ENCODE measurements at places on chromosomes 4 and X.

- DNase-seq = peak; percentile 16
Measured at GRCh38 chr4:90582087-90582486, 454.9 kb downstream of the CCSER1 start.

DNA sequence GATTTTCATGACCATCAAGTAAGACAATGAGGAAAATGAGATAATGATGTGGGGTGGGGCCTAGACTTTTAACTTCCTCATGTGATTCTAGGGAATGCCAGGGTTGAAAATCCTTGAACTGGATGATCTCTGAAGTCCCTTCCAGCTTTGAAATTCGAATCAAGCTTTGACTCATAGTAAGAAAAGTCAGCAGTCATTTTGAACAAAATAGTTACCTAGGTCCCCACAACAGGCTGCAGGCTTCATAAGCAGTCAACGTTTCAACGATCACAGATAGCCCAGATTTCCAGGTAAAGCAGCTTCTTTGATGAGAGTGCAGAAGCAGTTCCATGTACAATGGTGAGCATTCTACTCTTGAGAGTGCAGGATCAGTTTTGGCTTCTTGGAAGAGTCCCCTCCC lies 93.7 kb downstream of the GRIA3 start:
- DNase-seq = no peak

- no peak for DNase-seq
Measured at GRCh38 chrX:17174671-17175070, 200.3 kb upstream of the NHS start.

GRCh38 chr4:23697001-23697528 lies 192.8 kb downstream of the PPARGC1A start:
- no peak for DNase-seq

DNA sequence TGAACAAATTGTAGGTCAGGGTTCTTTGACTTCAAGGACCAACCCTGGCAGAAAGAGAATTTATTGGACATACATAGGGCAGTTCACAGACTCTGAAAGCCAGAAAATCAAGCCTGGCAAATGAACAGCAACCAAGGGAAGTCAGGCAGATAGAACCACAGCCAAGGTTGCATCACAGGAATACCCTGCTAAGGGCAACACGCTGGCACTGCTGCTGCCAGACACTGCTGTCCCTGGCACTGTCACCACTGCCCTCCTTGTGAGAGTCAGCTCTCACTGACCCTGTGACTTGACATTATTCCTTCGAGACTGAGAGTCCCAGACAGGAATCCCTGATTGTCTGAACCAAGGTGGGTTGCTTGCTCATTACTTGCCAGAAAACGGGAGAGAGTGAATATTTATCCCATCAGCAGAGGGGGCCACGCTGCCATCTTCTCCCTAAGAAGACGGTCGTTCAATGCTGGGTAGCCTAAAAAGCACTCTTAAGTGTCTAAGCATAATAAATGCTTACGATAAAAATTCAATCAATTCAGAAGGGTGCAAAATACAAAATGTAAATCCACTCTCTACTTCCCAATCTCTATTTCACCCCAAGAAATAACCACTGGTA lies 23.2 kb upstream of the PTTG2 start:
- DNase-seq = peak; percentile 70

GRCh38 chr4:185017964-185018772 lies at the start of gene HELT:
Gene HELT (plus strand): TSS chr4:185018490. CDS start chr4:185018929, 439 bp downstream.
- no peak for DNase-seq

GRCh38 chr4:152456609-152457008 lies 79.3 kb downstream of the FBXW7 start:
- no peak for DNase-seq

- peak; percentile 26 for DNase-seq
Measured at GRCh38 chrX:39149761-39150160, 348.5 kb downstream of the MID1IP1 start.

DNA sequence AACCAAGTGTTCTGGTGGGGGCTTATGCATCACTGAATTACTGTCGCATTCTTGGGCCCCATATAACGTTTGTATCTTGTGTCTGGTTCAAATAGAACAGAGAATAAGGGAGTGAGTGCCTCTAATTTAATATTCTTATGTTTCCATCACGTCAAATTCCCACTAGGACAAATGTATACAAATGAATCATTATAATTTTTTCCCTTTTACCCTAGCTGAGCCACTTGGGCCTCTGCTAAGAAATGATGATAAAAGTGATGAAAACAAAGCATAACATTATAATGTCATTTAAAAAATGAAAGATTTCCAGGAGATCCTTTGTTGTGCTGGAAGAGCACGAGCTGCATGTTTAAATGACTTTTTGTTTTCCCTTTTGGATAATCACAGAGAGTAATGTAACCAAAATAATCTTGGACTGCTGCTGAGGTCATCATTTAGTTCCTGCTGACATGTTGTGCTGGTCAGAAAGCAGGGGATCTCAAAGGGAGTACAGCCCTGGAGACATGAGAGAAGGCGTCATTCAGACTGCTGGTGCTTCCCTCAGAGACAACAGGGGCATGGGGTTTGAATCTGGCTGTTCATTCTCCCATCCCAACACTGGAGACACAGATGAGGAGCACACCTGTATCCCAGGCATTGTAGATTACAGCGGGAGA lies 105.1 kb upstream of the SCOC start:
- no peak for DNase-seq

DNA sequence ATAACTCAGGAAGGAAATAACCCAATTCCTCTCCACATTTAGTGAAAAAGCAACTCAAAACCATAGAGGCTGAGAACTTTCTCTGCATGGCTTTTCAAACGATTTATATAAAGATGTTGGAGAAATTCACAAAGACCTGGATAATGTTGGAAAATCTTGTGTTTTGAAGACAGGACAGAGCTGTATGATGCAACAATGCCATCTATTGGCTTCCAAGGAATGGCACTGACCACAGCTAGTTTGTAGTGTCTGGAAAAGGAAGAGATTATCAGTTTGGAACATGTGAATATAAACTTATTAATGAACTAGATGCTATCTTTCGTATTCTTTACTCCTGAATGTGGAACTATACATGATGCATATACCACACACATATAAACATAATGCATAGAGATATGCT lies 503.6 kb downstream of the IL1RAPL1 start:
- peak; percentile 42 for DNase-seq

- no peak for DNase-seq
Measured at GRCh38 chr4:58144721-58145120, 1034.5 kb upstream of the IGFBP7 start.

GRCh38 chrX:10884246-10884645 lies 226.9 kb upstream of the HCCS start:
- DNase-seq = no peak

GRCh38 chr4:107854356-107855022 lies 29.8 kb downstream of the SGMS2 start:
- no peak for DNase-seq
